ENCODE measurements at places on chromosomes 2 and 18.

- DNase-seq: no peak
Observed at GRCh38 chr2:95031076-95031725, 5.7 kb downstream of the MAL start.

DNA sequence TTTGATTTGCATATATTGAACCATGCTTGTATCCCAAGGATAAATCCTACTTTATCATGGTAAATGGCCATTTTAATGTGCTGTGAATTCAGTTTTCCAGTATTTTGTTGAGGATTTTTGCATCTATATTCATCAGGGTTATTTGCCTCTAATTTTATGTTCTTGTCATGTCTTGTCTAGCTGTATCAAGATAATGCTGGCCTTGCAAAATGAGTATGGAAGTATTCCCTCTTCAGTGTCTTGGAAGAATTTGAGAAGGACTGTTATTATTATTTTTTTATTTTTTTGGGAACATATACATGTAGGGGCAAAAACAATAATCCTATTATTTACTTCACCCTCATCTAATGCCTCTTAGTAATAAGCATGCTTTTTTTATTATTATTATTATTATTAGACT lies 398.0 kb upstream of the KCNH7 start:
- DNase-seq: no peak

DNA sequence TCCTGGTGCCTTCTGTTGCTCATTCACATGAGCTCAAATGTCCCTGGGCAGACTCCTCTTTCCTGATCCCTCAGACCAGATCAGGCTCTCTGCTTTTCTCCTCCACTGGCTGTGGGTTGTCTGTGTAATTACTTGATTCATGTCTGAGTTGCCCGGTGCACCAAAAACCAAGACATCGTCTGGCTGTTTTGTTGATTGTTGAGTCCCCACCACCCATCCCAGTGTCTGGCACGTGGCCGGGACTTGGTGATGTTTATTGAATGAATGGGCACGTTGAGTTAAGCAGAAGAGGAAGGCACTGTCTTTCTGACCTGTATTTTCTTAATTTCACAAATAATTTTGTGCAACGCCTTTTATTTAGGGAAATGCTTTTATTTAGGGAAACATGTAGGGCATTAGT lies 499.1 kb upstream of the HS6ST1 start:
- DNase-seq: no peak

GRCh38 chr2:162012565-162013058 lies 61.4 kb downstream of the DPP4 start:
- DNase-seq: no peak

DNA sequence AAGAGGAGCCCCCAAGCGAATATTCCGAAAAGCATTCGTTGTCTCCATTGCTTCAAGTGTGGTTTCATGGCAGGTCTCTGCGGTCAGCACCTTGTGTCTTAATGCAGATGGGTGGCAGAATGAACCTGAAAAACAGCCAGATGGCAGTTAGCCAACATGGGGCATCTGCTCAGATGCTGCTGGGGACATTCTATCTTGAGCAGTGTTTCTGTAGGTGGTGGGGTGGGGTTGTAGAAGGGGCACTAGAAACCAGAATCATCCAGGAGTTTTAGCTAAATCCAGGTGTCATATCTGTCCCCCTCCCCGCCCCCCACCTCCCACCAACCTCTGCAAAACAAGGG lies 42.1 kb downstream of the ST6GAL2 start:
- no peak for DNase-seq

GRCh38 chr2:27262379-27263286 lies at the start of gene SLC30A3:
SLC30A3 (minus strand) TSS chr2:27263047; CDS start chr2:27262906, 141 bp downstream.
- DNase-seq: peak; percentile 63

DNA sequence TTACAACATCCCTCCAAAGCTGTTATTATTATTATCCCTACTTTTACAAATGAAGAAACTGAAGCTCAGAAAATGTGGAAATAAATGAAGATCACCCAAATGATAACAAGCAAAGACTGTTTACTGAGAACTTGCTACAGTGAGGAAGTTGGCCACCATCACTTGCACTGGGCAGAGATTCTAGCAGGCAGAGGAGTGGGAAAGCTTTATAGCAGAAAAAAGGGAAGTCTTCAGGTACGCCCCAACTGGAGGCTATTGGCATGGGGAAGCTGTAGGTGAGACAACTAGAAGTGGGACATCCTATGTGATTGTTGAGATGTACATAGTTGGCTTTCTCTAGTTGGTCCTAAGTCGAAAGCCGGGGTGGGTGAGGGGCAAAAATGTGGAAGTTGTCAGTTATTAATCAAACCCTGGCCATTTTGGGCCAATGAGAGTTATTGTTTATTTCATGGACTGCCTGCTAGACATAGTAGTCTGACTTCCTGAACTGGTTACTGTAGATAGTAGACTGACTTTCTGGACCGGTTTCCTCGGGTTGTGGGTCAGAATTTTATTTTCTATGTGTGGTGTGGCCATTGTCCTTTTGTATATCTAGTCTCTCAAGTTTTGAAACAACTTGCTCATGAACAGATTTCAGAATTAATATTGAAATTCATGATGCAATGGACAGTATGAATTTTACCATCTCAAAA lies 40.2 kb upstream of the STAT4 start:
- no peak for DNase-seq

DNA sequence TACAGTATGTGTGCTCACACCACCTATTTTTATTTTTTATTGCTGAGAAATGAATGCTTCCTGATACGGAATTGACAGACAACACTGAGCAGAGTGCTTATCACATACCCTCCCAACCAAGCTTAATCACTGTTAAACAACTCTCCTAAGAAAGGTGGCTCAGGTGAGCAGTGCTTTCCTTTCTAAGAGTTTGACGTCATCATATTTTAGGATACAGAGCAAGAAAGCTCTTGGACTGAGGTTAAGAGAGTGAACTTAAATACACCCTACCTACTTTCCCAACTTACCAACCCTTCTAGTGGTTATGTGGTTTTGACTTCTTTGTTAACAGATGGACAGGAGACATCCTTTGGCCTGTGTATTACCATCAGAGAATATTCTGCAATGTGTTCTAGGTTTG lies 101.2 kb downstream of the NRXN1 start:
- DNase-seq: no peak

GRCh38 chr2:43184339-43184895 lies 42.0 kb downstream of the ZFP36L2 start:
- peak; percentile 73 for DNase-seq

DNA sequence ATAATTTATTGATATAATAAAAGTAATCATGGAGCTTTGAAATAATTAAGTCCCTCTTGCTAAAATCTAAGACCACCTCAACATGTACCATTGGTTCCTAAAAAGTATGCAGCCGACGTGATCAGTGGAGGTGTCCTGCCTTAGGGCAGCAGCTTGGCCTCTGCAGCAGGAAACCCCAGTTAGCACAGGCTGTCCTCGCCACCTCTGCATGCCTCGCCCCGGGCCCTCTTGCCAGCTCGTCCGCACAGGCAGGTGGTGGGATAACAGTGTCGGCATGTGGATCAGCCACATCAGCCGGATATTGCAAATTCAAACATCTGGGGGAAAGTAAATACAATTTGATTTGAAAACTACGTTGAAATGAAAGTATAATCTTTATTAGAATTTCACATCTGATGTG lies 22.9 kb downstream of the COA5 start:
- no peak for DNase-seq

- no peak for DNase-seq
Observed at GRCh38 chr2:58508006-58508405, 266.9 kb upstream of the FANCL start.

- no peak for DNase-seq
Observed at GRCh38 chr2:24638568-24638967, 147.5 kb downstream of the NCOA1 start.

DNA sequence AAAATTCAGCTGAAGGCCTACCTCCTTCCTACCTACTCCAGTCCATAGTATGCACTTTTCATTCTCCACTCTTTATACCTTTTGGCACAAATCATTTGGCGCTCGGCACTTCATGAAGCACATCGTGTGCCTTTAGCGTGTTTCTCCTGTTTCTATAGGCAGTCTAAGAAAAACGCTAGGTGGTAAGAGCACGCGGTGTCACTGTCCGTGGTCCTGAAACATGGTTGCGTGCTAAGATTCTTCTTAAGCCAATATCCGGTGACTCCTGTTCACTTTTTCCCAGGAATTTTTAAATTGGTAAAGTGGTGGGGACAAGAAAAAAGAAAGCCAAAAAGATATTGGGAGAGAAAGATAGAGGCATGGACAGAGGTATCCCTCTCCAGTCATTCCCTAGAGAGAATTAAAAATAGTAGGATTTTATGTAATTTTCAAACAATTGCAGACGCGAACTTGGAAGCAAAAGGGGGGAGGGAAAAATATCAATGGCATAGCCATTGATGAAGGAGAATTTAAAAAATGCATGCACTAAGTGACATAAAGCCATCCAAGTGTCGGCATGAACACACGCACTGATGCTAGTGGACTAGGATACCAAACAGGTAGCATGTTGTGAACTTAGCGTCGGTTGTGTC lies 1.4 kb upstream of the CTNNA2 start:
- DNase-seq: no peak

- DNase-seq: no peak
Observed at GRCh38 chr2:26884486-26884885, 36.6 kb downstream of the DPYSL5 start.

- peak; percentile 2 for DNase-seq
Observed at GRCh38 chr2:175575346-175576258, 394.1 kb upstream of the ATP5MC3 start.

GRCh38 chr2:72135921-72136320 lies 11.7 kb downstream of the CYP26B1 start:
- no peak for DNase-seq

DNA sequence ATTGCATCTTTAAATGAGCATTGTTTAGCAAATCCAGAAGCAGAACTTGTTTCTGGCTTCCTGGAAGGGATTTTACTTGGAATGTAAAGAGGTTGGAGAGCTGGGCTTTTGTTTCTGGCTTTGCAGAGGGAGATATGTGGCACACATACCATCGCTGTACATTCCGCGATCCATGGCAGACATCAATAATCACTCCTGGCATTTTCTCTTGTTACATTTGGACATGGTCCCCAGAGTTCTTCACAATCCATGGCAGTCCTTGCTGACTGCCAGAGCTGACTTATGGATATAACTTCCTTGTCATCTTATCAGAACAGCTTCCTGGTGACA lies 445.6 kb upstream of the SPRED2 start:
- no peak for DNase-seq

- no peak for DNase-seq
Observed at GRCh38 chr18:57835904-57836303, 32.8 kb upstream of the ATP8B1 start.

DNA sequence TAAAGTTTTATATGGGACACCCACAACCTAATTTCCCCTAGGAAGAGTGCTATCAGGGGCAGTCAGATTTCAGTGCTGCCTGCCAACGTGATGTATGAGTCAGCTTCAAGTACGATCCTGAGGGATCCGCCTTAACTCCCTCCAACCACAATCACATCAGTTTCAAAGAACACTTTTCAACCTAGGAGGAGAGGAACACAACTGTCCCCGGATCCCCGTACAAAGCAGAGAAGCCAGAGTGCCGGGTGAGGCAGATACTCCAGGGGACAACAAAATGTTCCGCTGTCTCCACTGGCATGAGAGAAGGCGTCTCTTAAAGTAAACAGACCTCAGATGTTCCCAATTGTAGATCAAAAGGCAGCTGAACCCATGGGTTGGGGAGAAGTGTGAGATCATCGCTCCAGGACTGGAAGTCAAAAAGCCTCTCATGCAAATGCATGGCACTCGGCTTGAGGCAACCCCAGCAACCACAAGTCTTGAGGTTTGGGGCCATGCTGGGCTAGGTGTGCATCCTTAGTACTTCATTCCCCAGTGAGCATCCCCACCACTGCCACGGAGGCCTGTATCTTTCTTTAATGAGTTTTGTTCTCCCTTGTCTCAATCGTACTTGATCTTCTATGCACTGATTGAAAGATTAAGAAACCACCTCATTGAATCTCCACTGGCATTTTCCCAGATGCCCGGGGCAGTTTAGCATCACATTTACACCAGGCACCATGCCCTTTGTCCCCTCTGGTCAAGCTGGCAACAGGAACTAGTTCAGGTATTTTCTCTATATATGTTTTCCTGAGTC lies 91.0 kb upstream of the CCBE1 start:
- DNase-seq: no peak

DNA sequence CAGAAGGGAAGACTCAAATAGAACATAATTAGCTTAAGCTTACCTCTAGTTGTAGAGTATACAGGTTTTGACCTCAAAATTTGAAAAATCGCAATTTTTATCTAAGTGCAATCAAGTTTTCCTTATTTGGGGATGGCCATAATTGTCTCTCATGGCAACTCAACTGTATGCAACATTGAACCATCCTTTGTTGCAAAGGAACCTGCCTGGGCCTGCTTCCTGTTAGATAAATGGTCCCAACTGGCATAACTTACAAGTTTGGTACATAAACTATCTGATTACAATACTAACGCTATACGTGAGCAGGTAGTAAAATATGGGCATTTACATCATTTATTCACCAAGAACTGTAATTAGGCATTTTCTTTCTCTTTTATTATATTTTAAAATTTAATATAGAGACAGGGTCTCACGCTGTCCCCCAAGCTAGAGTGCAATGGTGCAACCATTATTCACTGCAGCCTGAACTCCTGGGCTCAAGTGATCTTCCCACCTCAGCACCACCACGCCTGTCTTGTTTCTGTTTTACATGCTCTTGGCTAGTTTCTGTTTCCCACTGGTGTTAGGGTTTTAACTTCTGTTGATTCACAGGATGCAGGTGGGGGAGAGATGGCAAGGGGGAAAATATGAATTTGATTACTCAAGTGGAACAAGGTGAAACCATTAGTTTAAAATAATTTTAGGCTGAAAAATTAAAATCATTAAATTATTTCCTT lies 55.3 kb upstream of the B3GNT2 start:
- no peak for DNase-seq

DNA sequence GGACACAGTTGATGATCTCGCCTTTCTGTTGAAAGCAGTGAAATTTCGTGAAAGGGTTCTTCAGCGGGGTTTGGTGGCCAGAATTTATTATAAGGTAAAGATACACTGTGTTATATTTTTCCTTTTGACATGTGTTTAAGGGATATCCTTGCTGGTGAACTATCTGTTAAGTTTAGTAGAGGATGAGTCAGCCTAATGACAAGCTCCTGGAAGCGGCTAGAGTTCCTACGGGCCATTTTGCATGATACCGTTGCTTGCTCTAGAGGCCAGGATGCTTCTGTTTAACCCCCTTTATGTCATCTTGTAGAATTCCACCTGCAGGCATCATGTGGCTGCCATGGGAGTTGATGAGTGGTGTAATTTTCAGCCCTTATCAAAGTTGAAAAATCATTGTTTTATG lies 124.8 kb upstream of the BCL2L11 start:
- DNase-seq: no peak

GRCh38 chr2:223696719-223697118 lies 94.6 kb upstream of the SCG2 start:
- no peak for DNase-seq

GRCh38 chr18:23861805-23862470 lies 152.6 kb upstream of the TTC39C start:
- DNase-seq: no peak

Measured in activated CD4-positive, alpha-beta T cell treated with anti-CD3 and anti-CD28 coated beads, Interleukin-2, Interleukin-4, amounts not matched to agents 100 ng/mL and 50 ng/mL, durations not matched to agents 16 hours and 8 hours (primary cell).